ENCODE measurements at places on chromosomes 11 and 22.

DNA sequence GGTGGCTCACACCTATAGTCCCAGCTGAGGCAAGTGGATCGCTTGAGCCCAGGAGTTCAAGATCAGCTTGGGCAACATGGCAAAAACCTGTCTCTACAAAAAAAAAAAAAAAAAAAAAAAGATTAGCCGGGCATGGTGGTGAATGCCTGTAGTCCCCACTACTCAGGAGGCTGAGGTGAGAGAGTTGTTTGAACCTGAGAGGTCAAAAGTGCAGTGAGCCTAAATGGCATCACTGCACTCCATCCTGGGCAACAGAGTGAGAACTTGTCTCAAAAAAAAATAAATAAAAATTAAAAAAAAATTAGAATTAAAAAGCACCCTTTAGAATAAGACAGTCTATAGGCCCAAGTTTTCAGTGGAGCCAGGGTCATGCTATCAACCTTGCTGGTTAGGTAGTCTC is 95.5 kb downstream of the PDHX start:
- no peak for DNase-seq

- no peak for DNase-seq
These were observed 274.9 kb downstream of the FAM181B start for GRCh38 chr11:82458761-82459160.

- no peak for DNase-seq
These were observed 212.7 kb upstream of the CADM1 start for GRCh38 chr11:115716601-115717529.

DNA sequence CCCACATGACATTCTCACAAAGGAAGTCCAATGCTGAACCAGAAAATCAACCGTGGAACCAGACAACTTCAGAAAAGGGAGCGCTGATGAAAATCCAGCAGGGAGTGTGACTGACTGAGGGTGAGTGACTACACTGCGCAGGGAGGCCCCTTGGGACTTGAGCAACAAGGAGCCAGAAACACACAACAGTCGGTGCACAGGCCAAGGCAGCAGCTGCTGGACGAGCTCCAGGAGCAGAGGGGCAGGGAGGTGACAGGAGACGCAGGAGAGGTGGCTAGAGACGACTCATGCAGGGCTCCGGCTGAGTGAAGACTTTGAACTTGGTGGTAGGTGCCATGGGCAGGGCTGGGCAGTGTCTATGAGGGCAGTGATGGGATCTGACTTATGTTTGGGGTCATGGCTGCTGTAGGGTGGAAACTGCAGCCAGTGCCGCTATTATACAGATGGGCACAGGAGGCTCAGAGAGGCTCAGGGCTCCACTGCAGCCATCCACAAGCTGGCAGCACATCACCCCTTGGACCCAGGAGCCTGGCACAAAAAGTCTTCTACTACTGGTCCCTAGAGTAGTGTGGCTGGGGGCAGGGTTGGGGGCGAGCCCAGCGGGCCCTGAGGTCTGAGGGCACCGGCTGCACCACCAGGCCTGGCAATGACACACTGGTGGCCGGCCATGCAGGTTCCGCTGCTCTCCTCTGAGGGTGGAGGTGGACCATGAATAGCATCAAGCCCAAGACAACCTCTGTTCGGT is 10.3 kb upstream of the FADD start:
- DNase-seq = no peak

GRCh38 chr22:43262990-43263644 is 76.2 kb upstream of the TTLL12 start:
- peak; percentile 3 for DNase-seq

GRCh38 chr22:36052505-36052941 is 23.9 kb upstream of the RBFOX2 start:
- no peak for DNase-seq

GRCh38 chr11:47383071-47383470 is 4.7 kb upstream of the SPI1 start:
- DNase-seq = no peak

- DNase-seq = no peak
These were observed 83.9 kb upstream of the SNX19 start for GRCh38 chr11:130999992-131000770.

DNA sequence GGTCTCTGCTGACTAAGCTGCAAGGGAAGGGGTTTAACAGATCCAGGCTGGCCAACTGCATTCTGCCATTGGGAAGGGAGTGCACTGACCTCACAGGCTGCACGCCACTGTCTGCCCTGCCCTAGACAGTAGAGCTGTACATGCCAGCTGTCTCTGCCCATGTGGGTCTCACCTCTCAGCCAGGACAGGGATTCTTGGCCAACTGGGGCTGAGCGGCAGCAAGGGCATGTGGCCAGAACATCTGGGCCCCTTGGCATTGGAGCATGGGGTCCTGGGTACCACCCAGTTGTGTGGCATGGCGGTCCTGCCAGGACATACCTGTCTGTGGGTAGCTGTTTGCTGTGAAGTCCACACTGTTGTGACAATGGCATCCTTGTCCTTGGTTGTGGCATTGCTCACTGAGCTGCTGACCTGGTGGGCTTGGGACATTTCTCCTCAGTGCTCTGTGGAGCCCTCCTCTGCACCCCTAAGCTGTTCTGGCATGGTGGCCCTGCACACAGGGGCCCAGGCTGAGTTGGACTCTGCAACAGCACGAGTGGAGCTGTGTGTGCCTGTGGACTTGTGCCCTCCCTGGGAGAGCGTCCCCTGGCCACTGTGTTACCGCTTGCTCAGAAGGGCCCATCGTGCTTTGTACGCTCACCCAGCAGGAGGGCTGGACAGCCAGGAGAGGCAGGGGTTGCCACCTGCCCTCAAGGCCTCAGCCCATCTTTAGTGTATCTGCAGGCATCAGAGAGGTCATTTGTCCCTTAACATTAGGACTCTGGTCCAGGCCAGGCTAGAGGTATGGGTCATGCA is 46.7 kb downstream of the MED15 start:
- DNase-seq = no peak

DNA sequence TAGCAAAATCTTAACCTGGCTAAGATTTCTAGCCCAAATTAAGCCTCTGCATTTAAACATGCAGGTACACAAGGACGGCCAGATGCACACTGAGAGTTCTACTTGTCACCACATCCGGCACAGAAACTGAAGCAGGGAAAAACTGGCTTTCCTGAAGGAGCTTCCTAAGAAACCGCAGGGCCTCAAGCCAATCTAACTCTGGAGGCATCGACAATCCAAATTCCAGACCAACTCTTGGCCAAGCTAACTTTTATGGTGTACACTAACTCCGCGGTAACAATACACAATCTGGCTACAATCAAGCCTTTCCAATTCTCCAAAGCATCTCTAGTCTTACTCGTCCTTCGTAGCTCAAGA is 1.2 kb downstream of the MSANTD2 start:
- DNase-seq = no peak

GRCh38 chr11:18236664-18237356 is at the start of gene SAA4:
TSS of gene SAA4 (minus strand) at chr11:18236802. CDS start at chr11:18235926, 876 bp downstream.
- DNase-seq = no peak

GRCh38 chr11:44862558-44863101 is 88.1 kb downstream of the TP53I11 start:
- no peak for DNase-seq

Data from stimulated activated CD8-positive, alpha-beta memory T cell treated with anti-CD3 and anti-CD28 coated beads, Interleukin-15, amount 100 ng/mL, for 24 hours (primary cell).